ENCODE measurements at places on chromosomes 1 and 21. TPM values are rescaled to one million over a fixed set of nuclear protein-coding genes. Genes with fewer than 3 reads are reported as not detected.

- DNase-seq, result no peak
These were observed 251.4 kb downstream of the FAM72C start for GRCh38 chr1:143720087-143721023.

DNA sequence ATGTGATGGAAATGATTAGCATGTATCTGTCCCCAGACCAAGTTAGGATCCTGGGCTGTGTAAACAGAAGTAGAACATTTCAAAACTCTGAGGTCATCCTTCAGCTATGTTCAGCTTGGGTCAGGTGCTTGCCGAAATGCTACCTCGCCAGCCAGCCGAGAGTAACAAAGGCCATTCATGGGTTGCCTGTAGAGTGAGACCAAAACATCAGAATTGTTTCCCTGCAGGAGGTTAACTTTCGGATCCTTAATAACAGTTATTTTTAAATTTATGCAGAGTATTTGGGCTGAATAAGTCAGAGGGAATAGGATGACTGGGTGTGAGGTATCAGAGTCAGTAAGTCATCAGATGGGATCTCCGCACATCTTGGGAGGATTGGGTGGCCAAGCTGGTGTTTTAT is 35.6 kb downstream of the SMYD2 start:
- DNase-seq, result no peak

Gene CDA
- total RNA-seq, result 16.0 TPM

GRCh38 chr1:37945743-37946702 is 830 bp downstream of the INPP5B start:
- DNase-seq, result no peak

GRCh38 chr1:174800216-174800851 is 199.4 kb upstream of the CACYBP start:
- DNase-seq, result no peak

DNA sequence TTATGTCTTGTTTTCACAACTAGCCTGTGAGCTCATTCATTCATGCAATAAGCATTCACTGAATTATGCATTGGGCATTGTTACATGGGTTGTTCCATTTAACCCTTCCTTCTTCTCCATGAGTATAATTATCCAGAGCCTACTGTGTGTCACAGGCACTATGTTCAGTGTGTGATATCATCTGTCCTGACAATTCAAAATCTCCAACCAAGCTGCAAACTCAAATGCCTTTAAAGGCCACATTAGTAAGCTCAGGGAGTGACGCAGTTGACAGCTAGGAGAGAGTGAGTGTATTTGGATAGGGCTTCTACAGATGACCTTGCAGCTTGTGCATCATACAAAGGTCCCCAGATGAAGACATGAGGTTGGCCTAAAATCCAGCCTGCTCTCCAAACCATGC is 289.5 kb downstream of the OMA1 start:
- no peak for DNase-seq

Gene LCE1F
- total RNA-seq, result not detected

DNA sequence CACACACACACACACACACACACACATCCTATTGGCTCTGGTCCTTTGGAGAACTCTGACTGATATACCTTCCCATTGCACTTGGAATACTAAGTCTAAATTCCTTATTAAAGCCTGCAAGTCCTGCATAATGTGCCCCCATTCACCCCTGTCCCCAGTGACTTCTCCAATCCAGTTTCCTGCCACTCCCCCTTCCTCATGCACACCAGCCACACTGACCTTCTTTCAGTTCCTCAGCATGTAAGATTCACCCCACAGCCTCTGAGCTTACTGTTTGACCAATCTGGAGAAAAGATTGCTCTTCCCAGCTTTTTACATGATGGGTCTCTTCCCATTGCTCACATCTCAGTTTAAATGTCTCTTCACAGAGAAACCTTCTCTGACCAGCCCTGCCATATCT is 146.6 kb downstream of the TBX15 start:
- DNase-seq, result no peak

- DNase-seq, result no peak
These were observed 146.0 kb upstream of the KIAA0040 start for GRCh38 chr1:175338387-175339135.

DNA sequence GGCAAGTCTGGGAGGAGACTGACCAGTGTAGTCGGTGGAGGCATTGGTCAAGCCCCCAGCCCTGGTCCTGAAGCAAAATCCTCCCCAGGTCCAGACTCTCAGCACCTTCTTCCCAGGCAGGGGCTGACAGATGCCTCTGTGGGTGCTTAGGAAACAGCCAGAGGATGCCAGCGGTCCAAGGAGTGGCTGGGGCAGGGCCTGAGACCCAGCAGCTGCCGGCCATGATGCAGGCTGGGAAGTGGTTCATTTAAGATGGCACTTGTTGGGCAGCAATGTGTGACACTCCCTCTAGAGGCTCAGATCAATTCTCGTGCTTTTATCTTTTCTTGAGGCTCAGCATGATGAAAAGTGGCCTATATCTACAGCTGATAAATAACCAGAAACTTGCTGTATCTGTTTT is 165.0 kb upstream of the VAMP3 start:
- no peak for DNase-seq

GRCh38 chr1:32744071-32744425 is 41.5 kb upstream of the SYNC start:
- no peak for DNase-seq

DNA sequence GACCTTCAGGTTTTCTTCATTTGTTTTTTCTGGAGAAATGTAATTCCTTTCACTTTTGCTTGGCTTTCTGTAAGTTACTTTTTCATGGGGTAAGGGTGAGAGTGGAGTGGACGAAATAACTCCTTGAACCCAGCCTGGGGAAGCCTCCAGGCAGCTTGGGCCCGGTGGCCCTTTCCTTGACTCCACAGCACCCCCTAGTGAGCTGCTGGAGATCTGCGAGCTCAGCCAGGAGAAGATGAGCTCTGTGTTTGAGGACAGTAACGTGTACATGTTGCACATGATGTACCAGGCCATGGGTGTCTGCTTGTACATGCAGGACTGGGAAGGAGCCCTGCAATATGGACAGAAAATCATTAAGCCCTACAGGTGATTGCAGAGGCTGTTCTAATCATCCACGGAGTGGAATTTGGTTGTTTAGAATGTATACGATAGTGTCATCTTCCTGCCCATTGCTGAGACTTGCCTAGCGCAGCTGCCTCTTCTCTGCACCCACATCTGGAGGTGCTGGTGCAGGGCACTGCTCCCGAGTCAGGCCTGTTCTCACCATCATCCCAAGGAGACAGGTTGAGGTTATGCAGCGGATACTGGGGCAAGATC is 51.0 kb downstream of the SMYD2 start:
- DNase-seq, result no peak

Gene HJV
- total RNA-seq, result not detected

- DNase-seq, result no peak
These were observed 13.3 kb upstream of the POFUT2 start for GRCh38 chr21:45300786-45301520.

- DNase-seq, result no peak
These were observed 337.2 kb downstream of the LTN1 start for GRCh38 chr21:28655471-28655870.

DNA sequence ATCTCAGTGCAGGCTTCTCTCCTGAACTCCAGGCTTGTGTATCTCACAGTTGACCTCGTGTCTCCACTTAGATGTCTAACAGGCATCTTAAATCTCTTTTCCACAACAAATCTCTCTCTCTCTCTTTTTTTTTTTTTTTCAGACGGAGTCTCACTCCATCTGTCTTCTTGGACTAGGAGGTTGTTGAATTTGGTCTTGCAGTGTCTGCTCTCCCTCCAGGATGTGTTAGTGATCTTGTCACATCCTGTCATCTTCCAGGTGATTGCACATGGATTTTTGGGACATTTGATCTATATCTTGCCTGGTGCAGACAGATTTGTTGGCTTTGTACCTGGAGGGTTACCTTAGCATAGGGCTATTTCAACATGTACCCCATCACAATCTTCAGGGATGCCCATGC is 26.5 kb upstream of the KCNA10 start:
- DNase-seq, result no peak

DNA sequence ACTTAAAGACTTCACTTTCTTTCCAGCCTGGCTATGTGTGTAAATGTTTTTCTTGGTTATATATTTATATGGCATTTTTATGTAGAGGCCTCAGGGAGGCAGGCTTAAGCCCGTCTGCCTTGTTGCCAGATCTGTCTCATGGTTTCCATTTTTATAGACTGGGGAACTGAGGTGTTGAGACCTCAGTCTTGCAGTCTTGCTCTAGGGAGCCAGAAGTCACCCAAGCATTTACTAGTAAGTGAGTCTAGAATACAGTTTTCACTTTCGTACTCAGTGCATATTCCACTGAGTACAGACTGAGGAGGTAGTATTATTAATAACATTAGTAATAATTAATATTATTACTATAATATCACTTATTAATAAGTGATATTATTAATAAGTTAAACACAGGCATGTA is 161.4 kb downstream of the UCK2 start:
- no peak for DNase-seq

GRCh38 chr1:180640531-180640949 is 8.7 kb downstream of the XPR1 start:
- no peak for DNase-seq

DNA sequence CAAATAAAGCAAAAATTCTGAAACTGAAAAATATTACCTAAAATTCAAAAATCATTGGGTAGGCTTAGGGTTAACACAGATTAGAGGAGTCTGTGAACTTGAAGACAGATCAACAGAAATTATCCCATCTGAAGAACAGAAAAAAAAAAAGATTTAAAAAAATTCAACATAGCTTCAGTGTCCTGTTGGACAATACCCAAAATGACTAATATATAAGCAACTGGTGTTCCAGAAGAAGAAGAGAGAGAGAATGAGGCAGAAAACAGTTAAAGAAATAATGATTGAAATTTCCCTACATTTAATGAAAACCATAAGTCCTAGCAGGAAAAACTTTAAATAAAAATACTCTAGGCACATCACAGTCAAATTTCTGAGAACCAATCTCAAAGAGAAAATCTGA is 31.5 kb downstream of the TMCO1 start:
- DNase-seq, result no peak

GRCh38 chr1:55684131-55684650 is 469.0 kb upstream of the USP24 start:
- DNase-seq, result no peak

Gene CCDC17
- total RNA-seq, result 1.5 TPM

Gene SLC5A9
- total RNA-seq, result 0.25 TPM

GRCh38 chr1:15168479-15168878 is 14.9 kb downstream of the TMEM51 start:
- no peak for DNase-seq

DNA sequence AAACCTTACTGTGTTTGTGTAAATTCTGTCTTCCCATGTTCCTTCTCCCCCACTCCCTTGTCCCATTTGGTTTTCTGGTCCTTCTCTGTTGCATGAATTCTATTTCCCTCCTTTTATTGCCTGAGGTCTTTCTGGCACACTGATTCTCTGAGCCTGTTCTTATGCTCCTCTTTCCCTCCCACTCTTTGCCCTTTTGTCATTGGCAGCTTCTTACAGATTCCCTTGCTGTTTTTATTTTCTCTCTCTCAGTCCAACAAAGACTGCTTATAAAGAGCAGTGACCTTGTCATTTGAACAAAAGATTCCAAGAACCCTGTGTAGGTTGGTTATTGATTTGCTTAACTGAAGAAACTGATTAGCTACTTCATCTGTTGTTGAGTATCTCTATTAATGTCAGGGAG is 49.7 kb downstream of the GPR52 start:
- DNase-seq, result no peak

DNA sequence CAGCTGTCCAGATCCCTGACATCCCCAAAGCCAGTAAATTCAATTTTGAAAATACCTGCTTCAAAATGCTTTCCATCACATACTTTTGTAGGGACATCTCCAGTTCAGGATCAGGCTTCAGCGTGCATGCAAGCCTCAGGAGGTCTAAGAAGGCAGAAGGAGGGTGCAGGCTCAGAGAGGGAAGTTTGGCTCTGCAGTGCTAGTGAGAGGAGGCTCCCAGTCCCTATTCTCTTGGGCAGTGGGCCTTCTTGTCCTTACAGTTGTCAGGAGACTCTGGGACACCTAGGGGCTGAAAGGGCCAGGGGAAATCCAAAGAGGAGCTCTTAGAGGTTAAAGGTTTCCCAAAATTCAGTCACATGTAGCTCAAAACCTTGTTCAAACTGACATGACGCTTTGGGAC is 20.1 kb downstream of the ADCY10 start:
- no peak for DNase-seq

DNA sequence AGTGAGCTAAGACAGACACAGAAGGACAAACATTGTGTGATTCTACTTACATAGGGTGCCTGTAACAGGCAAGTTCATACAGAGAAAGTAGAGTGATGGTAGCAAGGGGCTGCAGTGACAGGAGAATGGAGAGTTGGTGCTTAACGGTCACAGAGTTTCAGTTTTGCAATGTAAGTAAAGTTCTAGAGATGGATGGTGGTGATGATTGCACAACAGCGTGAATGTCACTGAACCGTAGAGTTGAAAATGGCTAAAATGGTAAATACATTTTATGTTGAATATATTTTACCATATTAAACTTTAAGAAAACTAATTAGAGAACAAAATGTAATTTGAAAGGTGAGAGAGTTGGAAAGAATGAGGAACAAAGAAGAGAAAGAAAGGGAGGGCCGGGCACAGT is 8.7 kb downstream of the CFAP107 start:
- no peak for DNase-seq

DNA sequence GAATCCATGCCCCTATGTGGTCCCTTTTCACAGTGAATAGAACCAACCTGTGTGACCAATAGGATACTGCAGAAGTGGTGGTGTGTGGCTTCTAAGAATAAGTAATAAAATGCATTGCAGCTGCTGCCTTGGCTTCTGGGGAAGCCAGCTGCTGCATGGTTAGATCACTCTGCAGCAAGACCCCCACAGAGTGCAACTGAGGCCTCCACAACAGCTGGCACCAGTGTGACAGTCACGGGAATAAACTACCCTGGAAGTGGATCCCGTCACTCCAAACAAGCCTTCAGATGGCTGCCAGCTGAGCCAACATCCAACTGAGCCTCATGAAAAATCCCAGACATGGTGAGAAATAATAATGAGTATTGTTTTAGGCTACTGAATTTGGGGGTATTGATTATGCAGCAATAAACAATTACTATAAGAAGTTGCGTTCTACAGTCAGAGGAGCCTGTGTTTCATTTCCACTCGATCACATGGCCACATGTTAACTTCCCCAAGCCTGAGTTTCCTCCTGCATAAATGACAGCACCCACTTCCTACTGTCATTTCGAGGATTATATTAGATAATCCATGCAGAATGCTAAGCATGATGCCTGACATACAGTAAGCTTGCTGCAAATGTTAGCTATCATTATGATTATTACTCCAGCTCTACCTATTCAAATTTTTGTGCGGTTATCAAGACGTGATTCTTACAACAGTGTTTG is 20.8 kb upstream of the COG2 start:
- no peak for DNase-seq

- no peak for DNase-seq
These were observed 5.5 kb upstream of the CD244 start for GRCh38 chr1:160868141-160868540.

- no peak for DNase-seq
These were observed 107.2 kb upstream of the WLS start for GRCh38 chr1:68339505-68339904.

Gene PGBD5
- 0.98 TPM for total RNA-seq

Gene ZNF670
- total RNA-seq, result 2.7 TPM

Gene NHLH1
- not detected for total RNA-seq

Gene AADACL4
- total RNA-seq, result not detected
